ENCODE measurements at places on chromosomes 7 and 10.

- no peak for DNase-seq
Measured at GRCh38 chr7:48292949-48293348, 121.7 kb downstream of the ABCA13 start.

- DNase-seq = peak; percentile 57
Measured at GRCh38 chr10:71302874-71303568, 16.0 kb upstream of the SLC29A3 start.

DNA sequence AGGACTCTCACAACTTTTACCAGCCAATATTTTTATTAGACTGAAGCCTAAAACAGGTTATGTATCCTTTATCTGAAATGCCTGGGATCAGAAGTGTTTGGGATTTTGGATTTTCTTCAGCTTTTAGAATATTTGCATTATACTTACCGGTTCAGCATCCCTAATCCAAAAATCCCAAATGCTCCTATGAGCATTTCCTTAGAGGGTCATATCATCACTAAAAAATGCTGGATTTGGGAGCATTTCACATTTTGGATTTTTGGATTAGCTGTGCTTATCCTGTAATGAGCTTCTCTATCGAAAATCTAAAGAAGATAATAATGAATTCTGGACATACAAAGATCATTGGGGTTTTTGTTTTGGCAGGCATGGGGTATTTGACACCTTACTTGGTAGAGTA is 53.0 kb downstream of the RALA start:
- DNase-seq = no peak

DNA sequence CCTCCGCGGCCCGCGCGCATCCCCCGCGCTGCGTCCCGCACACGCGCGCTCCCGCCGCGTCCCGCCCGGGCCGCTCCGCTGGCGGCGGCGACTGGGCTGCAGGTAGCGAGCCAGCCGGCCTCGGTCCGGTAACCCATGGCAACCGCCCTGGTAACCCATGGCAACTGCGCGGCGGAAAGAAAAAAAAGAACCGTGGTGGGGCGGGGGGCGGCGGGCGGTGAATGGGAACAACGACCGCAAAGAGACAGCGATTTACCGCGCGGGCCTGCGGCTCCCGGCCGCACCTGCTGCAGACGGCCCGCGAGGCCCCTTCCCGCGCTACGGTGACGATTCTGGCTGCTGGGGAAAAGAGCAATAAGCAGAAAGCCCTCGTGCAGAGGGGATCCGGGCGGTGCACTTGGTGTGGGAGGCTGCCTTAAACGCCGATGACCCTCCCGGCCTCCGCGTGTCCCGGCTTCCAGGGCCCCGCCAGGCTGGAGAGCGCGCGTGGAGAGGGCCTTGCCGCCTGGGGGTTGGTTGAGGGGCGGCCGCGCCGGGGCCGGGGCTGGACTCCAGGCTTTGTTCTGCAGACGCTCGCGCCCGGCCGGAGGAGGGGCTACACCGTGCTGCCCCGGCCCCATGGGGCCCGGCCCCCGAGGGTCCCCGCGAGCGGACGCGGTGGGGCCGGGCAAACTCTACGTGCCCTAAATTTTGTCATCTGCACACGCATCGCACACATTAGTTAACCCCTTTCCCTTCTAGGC is 84.7 kb downstream of the SNX10 start:
- peak; percentile 48 for DNase-seq

DNA sequence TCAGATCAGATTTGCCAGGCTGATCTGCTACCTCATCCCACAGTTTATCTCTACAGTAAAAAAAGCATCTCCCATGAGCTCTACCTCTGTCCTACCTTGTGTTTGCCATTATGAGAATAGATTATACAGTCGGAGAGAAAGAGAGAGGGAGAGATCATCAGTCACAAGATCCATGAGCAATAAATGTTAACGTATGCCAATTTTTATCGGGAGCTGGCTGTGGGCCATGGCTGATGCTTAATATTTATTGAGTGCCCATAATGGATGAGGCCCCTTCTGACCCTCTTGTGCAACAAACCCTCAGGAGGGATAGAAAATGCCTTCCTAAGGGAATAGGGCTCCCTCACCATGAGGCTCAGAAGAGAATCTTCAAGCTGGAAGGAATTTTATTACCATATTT is 52.8 kb downstream of the C10orf90 start:
- DNase-seq = no peak

- DNase-seq = no peak
Measured at GRCh38 chr10:84545651-84546050, 217.3 kb downstream of the CCSER2 start.

DNA sequence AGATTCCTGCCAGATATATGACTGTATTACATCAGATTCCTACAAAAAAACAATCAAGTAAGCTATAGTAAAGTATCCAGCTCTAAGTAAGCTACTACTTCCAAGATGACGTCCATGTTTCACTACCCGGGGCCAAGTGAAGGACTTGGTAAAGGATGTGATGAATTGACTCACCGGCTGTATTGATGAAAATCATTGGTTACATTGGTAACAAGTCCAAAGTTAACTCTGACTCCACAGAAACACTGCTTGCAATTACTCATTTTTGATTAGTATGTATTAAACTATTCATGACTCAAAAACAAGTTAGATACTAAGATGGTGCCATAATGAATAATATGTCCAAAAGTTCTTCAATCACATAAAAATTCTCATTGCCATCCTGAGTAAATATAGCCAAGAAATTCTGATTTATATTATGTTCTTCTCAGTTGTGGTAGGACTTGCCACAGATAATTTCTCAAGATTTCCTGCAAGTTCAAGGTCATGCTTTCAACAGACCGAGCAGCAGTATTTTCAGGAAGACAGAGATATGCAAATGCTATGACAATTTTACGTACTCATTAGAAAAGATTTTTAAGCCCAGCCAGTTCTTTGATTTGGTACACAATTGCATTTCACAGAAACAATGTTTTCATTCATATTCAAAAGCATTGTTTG is 12.6 kb upstream of the DNAJC1 start:
- DNase-seq = peak; percentile 26

DNA sequence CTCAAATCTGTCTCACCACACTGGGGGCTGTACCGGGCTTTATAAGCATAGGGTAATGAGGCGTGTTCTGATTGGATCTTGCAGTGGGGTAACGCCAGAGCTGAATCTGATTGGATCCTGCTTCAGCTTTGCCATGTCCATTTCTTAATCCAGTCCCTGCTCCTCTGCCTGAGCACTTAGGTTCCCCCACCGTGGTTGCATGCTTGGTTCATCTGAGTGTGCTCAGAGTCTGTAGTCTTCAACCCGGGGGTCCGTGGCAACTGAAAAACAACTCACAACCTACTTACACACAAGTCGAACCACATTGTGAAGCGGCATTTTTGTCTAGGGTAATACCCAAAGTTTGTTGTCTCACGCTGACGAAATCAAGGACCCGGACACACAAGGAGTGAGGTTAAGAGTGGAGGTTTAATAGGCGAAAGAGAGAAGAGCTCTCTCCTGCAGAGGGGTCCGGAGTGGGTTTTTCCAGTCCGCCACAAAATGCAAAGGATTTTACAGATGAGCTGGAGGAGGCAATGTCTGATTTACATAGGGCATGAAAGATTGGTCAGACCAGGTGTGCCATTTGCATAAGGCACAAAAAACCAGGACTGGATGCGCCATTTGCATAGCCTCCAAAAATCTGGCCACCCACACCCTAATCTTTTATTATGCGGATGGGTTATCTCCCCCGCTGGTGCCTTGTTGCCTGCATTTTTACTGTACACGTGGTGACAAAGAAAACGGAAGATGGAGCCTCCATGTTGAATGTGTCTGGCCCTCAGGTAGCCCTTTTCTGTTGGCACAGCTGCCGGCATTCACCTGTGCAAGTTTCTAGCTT is 641.8 kb upstream of the FOXK1 start:
- no peak for DNase-seq

GRCh38 chr7:93453262-93453661 is 121.3 kb downstream of the CALCR start:
- no peak for DNase-seq

DNA sequence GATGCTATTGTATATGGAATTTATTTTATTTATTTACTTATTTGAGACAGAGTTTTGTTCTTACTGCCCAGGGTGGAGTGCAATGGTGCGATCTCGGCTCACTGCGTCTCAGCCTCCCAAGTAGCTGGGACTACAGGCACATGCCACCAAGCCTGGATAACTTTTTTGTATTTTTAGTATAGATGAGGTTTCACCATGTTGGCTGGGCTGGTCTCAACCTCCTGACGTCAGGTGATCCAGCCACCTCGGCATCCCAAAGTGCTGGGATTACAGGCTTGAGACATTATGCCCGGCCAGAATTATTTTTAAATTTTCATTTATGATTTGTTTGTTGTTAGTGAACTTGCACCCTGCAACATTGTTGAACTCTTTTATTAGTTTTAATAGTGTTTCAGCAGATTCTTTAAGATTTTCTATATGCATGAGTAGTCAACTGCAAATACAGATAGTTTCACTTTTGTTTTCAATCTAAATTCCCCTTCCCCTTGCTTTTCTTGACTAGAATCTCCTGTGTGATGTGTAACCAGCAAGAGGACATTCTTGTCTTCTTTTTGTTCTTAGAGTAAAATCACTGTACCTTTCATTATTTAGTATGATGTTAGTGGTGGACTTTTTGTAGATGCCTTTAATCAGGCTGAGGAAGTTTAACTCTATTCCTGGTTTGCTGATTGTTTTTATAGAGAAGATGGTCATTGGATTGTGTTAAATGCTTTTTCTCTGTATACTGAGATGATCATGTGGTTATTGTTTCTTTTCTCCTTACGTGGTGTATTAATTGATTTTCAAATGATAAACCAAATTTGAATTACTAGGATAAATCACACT is 27.8 kb downstream of the ZNF33A start:
- peak; percentile 52 for DNase-seq

DNA sequence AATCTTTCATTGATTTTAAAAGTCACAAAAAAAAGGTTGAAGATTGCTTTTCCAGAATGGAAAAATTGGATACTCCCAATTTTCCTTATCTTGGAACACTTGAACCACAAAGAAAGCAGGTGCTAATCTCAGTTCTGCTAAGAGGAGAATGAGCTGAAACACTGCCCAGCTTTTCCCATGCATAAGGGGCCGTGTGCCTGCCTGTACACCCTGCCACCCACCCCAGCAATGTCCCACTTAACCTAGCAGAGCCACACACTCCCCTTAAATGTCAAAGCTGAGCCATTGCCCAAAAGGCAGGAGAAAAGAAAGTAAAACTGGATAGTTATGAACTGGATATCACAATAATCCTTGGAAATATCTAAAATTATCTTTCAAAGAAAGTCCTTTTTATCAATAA is 13.4 kb downstream of the PDE1C start:
- no peak for DNase-seq

DNA sequence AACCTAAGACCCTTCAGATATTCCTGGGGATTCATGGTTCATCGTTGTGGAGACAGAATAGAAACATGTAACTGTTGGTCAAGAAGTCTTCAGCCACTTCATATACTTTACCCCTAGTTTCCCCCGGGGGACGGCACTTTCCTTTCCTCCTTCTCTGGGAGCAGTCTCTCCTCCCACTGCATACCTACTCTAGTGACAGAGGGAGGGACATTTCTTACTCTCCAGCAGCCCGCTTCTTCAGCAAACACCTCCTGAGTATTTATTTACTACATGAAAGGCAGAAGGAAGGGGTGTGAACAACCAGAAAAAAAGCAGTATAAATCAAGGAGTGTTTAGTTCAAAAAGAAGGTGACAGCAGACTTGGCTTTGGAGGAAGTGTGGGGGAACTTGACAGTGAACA is 69.0 kb downstream of the LHFPL3 start:
- DNase-seq = no peak

DNA sequence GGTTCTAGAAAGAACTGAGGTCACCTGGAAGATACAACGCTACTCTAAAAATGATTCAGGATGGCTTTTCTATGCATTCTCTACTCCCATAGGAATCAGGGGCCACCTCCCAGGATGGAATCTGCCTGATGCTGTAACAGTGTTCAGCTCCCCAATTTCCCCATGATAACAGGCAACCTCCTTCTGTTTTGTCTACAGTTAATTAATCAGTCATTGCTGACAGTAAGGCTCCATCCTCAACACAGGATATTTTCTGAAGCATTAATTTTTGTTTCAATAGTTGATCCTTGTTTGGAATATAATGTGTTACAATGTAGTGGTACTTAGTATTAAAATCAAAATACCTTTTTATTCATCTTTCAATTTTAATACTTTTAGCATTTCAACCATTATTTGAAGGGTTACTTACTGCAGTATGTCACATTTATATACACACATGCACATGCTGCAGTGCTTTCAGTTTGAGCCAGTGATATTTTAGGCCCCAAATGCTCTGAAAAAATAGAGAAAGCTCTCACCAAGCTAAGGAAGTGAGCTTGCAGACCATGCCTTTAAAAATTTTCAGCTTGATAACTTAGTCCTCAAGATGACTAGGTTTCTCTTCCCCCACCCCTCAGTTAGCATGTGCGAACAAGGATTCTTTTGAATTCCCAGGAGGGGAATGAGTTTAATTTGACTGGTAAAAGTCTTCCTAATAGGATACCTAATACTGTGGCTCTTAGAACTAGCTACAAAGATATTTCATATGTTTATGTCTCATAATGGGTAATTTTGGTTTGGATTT is 592 bp upstream of the PIK3CG start:
- no peak for DNase-seq
